ENCODE measurements at places on chromosomes 5 and 9.

- DNase-seq: no peak
These were observed 99.0 kb downstream of the MUSK start for GRCh38 chr9:110767559-110768063.

DNA sequence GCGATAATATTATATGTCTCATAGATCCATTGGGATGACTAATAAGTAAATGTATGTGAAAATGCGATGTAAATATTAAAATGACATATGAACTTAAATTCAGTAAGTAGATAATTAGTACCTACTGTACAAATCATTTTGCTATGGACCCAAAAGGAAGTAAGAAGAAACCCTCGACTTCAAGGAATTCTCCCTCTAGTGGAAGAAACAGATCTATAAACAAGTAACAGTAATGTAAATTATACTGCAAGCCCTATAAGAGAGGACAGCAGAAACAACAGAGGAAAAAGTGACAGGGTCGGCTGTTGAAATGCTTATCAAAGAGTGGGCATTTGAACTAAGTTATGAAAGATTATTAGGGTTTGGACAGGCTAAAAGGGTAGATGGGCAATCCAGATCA is 320.3 kb downstream of the DMAC1 start:
- no peak for DNase-seq

DNA sequence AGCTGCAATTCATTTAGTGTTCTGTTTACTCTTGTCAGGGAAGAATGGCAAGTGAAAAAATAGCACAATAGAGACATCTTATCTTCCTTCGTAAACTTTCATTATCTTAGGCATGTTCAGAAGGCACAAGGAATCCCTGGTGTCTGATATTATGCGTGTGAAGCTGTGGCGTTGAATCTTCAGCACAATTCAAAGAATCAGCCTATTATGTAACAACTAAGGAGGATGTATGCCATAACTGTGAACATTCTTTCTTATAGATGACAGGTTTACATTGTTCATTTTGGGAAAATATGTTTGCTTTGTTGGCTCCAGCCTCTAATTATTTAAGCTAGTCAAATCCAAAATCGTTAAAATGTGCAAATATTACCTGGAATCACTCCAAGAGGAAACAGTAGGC is 446.1 kb downstream of the ANXA1 start:
- no peak for DNase-seq

GRCh38 chr5:93163010-93163663 is 417.9 kb downstream of the NR2F1-AS1 start:
- no peak for DNase-seq

GRCh38 chr9:2339416-2339815 is 282.2 kb upstream of the VLDLR start:
- DNase-seq: no peak

- DNase-seq: no peak
These were observed 1612.7 kb upstream of the ACO1 start for GRCh38 chr9:30771760-30772159.

- DNase-seq: no peak
These were observed 108.7 kb downstream of the MAST4 start for GRCh38 chr5:66704790-66705425.

DNA sequence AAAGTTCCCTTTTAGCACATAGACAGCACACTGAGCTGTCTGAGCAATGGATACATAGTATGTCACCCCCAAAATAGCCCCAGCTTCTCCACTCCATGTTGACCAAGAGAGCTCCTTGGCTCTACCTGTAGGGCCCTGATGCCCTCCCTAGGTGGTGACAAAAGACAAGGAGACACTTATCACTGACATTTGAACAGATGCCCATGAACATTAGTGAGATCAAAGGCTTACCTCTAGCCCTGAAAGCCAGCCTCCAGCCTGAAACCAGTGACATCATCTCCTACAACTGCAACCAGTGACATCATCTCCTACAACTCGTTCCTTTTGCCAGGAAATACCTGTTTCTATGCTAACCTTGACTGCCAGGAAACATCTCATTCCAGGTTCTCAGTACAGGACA is 122.7 kb downstream of the FSTL4 start:
- no peak for DNase-seq

DNA sequence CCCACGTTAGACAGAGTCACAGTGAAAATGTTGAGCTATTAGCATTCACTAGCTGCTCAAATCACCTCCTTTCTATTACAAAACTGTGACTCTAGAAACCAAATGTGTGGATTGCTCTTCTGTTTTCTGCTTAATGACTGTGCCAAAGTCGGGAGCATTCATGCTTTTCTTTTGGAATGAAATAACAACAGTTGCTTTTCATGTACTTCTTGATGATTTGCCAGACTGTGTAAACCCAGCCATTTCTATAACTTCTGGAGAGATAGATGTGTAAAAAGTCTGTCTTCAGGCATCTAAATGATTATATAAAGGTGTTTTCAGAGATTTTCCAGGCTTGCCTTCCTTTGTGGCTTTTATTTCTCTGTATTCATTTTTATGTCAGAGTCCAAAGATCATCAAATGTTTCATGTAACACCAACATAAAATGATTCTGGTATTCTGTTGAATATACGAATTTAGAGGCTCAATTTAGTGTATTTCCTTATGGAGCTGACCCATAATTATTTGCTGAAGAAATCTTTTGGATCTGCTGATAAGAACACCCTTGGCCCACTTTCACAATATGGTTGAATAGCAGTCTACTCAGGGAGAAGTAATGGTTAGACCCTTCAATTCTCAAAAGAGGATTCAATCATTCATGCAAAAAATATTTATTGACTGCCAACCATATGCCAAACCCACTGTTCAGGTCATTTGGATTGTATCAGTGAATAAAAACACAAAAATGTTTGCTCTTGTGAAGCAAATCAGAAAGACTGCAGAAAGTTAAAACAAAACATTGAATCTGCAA is 581.2 kb downstream of the CDH18 start:
- no peak for DNase-seq

DNA sequence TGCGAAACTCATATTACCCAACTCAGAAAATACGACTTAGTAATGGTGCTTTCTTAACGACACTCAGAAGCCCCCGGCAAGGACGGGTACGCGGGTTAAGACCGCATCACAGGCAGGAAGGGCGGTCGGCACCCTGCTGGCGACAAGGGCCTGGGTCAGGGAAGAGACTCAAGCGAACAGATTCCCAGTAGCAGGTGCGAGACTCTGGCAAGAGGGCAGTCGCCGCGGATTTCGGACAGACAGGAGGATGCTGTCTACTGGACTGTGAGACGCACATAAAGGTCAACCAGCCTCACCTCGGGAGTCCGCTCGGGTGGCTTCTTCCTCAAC is 398 bp downstream of the RAPGEF6 start:
- peak; percentile 65 for DNase-seq

- no peak for DNase-seq
These were observed 158.1 kb upstream of the VCAN start for GRCh38 chr5:83313436-83313835.

DNA sequence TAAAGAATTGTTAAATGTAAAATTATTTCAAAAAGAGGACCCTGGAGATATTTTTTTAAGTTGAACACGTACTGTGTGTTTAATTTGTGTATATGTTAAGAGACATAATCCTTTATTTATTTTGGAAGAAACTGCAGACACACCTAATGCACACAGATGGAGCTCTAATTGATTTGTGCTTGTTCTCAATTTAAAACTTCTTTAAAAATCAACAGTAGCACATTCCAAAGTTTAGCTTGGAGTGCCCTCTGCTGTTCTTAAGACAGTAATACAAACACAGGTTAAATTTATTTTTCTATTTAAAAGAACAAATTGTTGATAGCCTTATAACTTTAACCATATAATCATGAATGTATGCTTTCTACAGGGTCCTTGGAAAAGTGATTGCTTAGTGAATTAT is 277.6 kb upstream of the ADAMTS16 start:
- no peak for DNase-seq

DNA sequence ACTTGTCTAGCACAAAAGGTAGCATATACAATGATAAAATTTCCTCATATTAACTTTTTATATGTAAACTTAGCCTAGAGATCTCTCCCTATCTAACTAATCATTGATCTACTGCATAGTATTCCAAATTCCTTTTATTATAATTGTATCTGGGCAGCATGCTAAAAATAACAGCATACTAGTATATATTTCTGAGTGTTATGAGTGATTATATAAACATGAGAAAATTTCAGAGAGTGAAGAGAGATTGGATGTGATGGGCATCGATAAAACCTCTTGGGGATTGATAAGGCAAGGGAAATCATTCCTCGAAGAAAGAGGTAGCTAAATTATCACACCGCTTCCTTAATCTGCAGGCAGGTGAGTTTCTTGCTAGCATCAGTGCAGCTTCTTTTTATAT is 158.2 kb downstream of the HMHB1 start:
- DNase-seq: no peak

- no peak for DNase-seq
These were observed 64.2 kb downstream of the NEK6 start for GRCh38 chr9:124321935-124322334.

DNA sequence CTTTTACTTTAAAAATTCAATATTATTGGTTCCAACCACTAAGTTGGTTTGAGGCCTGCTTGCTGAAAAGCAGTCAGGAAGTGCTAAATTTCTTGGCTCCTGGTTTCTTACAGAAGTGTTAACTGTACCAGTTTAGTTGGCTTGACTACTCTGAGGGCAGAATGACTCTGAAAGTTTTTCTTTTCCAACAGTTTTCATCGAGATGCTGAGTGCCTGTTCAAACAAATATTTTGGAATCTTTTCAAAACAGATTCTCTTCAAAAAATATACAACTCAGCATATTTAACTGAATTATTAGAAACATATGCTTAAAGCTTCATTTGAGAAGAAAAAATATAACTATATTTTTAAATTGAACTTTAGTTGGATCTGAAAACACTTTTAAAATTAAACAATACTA is 37.0 kb downstream of the SLC38A9 start:
- DNase-seq: no peak

- no peak for DNase-seq
These were observed 43.8 kb downstream of the FAT2 start for GRCh38 chr5:151547364-151547763.

- no peak for DNase-seq
These were observed 271.6 kb downstream of the PLK2 start for GRCh38 chr5:58188262-58188651.

All from substantia nigra (tissue), 51 donors.